Stimulated activated CD8-positive, alpha-beta memory T cell treated with anti-CD3 and anti-CD28 coated beads, Interleukin-4, amount 100 ng/mL, for 4 hours (primary cell): ENCODE measurements at places on chromosomes 11 and 22.

GRCh38 chr11:34789196-34789834 lies 126.9 kb downstream of the APIP start:
- DNase-seq, result no peak

GRCh38 chr11:44761551-44761961 lies 34.8 kb downstream of the TSPAN18 start:
- no peak for DNase-seq

DNA sequence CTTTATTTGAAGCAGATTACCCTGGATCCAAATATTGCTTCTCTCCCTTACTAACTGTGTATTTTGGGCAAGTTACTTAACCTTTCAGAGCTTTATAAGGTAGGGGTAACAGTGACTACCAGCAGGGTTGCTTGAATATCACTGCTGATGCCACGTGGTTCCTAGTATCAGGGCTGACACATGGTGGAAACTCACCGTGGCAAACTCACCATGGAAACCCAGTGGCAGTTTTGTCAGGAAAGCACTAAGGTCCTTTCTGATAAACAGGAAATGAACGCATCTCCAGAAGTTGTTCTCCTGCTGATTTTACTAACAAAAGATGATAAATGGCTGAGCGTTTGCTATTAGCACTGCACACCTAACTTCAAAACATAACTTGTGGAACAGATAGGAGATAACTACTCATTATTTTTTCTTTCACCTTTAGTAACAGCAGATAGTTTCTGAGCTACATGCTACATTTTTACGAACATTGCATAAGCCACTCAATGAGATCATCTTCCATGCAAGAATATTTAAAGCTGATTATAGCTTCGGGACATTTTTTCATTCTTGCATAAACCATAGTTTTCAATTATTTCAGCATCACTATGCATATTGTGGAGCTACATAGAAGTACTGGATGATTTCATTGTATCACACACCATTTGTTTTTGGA lies 59.7 kb upstream of the RAG2 start:
- no peak for DNase-seq

- no peak for DNase-seq
Measured at GRCh38 chr11:77055101-77055561, 11.6 kb upstream of the CAPN5 start.

DNA sequence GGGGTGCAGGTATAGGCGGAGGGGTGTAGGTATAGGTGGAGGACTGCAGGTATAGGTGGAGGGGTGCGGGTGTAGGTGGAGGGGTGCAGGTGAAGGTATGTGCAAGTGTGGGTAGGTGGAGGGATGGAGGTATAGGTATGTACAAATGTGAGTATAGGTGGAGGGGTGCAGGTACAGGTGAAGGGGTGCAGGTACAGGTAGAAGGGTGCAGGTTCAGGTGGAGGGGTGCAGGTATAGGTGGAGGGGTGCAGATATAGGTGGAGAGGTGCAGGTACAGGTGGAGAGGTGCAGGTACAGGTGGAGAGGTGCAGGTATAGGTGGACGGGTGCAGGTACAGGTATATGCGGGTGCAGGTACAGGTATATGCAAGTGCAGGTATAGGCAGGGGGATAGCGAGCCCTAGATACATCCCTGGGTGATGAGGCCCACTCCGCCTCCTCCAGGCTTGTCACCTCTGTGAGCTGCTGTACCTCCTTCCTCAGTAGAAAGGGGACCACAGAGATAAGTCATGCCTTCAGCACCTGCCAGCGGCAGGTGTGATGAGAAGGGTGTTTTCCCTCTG lies 17.2 kb downstream of the LINC01488 start:
- no peak for DNase-seq

DNA sequence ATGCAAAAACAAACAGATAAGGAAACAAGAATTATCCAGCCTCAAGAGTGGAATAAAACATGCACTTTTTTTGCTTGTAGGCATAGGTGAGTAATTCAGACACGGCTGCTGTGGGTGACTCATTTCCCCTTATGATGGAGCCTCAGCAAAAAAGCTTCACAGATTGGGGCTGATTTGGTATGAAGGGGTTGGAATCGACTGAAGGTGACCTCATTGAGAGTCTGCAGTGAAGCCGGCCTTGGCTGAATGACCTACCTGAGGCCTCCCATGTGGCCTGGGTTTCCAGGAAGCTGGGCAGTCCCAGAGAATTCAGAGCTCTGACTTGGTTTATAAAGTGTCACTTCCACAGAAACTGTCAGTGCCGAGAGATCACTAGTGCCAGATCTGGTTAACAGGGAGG lies 34.2 kb upstream of the VPREB1 start:
- DNase-seq, result peak; percentile 8

DNA sequence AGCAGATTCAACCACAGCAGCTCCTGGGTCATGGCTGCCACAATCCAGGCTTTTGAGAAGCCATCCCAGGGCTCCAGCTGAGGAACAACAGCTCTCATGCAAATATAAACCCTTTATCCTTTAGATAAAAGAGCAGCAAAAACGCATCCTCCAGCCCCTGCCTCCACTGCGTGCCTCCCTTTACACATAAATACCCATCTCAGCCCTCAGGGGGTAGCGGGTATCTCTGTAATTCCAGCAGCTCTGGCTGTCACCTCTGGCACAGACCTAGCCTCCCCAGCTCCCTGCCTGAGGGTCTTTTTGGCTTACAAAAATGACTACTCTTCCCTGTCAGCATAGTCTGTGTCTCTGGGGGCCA lies 21.6 kb downstream of the LMO1 start:
- DNase-seq, result no peak

GRCh38 chr11:118838905-118839553 lies 44.7 kb upstream of the CXCR5 start:
- no peak for DNase-seq

- DNase-seq, result no peak
Measured at GRCh38 chr11:2890466-2891294, 5.1 kb upstream of the CDKN1C start.

DNA sequence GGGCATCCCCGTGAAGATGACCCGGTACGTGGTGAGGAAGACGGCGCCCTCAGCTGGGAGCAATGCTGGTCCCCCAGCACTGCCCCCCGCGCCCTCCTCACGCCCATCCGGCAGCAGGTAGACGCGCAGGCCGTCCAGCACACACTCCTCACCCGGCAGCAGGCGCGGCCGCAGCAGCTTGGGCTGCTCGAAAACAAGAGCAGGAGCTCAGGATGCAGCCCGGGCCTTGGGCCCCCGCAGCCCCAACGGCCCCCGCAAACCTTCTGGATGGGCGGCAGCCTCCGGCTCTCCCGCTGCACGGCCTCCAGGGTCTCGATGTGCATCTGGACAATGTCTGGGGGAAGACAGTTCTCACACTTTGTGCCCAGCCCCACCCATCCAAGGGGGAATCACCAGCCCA lies 13.3 kb downstream of the SBF1 start:
- DNase-seq, result no peak

GRCh38 chr11:18790883-18791206 lies 753 bp downstream of the PTPN5 start:
- no peak for DNase-seq

GRCh38 chr11:33064866-33065265 lies 25.5 kb downstream of the TCP11L1 start:
- no peak for DNase-seq

DNA sequence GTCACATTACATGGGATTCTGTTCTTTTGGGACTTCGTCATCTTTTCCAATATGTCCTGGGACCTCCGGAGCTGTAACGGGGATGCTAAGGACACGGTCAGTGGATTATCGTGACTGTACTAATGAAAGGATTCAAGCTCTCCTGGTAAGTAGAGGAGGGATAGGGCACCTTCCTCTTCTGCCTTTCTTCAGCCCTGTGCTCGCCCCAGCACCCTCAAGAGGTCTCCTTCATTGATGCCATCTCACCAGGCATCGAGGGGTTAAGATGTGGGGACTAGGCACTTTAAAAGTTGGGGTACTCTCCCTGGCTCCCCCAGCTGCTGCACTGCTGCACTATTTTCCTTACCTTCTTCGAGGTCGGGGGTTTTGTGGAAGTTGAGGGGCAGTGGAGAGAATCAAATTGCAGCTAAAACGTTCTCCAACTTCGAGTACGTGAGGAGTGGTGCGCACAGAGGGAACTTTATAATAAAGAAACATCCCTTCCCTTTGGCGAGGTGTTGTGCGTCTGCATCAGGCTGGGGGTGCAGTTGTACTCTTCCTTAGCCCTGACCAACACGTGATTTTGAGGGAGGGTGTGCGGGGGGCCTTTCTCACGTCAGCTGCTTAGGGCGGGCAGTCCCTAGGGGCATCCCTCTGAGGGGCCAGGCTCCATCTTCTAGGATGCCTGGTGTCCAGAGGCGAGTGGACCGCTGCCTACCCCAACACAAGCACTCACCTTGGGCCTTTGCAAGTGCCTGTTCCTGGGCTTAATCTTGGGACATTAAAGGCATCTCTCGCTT lies 96.1 kb downstream of the GRAMD1B start:
- no peak for DNase-seq

DNA sequence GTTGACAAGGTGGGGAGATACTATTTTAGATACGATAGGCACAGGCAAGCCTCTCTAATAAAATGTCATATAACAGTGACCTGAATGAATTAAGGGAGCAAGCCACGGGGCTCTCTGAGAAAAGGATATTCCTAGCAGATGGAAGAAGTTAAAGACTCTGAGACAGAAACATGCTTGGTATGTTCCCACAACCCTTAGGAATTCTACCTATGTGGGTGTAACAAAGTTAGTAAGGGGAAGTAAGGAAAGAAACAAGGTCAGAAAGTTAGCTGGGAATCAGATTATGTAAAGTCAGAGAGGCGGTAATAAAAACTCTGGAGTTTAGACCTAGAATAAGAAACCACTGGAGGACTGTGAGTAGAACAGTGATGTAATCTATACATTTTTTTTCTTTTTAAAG lies 59.7 kb upstream of the GDPD4 start:
- DNase-seq, result no peak

DNA sequence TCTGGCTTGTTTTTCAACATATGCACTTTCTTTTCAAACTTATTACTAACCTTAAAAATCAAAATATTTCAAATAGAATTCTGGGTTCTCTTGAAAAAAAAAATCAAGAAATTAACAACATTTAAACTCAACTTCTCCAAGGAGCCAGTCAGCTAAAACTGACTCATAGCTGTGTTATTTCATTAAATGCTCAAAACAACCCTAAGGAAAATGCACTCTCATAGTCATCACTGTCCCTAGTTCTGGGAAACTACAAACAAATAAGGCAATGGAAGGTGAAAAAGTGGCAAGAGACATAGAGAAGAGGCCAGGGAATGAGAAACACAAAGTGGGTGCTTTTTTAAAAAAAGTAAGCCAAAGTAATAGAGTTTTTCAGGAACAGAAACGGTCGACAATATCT lies 4.1 kb upstream of the ARHGAP20 start:
- DNase-seq, result no peak

DNA sequence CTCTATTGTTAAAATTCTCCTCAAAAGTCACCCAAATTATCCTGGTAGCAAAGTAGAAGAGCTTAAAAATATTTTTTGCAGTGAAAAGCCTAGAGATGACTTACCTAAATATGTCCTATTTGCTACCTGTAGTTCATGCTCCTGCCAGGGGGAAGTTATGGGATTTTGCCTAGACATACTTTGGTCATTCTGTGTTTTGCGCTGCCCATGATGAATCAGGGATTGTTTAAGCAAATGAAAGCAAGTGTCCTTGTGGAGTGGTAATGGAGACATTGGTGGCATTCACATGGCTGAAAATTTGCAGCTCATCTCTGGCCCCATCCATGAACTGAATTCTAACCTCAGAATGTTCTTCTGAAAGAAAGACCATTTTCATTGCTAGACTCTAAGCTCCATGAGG lies 14.6 kb upstream of the SESN3 start:
- DNase-seq, result no peak

DNA sequence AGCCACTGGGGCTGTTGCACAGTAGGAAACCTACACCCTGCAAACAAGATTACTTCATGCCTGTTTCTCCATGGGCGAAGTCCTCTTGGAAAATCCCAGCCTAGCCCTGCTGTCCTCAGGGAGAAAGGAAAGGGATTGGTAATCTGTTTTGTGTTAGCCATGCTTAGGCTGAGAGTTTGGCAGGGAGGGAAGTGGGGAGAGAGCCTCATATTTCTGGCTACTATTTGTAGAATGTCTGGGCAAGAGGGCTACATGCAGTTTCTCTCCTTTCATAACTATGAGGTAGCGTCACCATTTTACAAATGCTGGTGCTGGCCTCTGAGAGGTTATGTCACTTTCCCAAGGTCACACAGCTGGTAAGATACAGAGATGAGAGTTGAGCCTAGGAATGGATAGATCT lies 737 bp upstream of the MFRP start:
- no peak for DNase-seq

- no peak for DNase-seq
Measured at GRCh38 chr11:28457481-28458065, 349.4 kb downstream of the METTL15 start.

GRCh38 chr11:9849389-9849788 lies 185.5 kb downstream of the SWAP70 start:
- no peak for DNase-seq

DNA sequence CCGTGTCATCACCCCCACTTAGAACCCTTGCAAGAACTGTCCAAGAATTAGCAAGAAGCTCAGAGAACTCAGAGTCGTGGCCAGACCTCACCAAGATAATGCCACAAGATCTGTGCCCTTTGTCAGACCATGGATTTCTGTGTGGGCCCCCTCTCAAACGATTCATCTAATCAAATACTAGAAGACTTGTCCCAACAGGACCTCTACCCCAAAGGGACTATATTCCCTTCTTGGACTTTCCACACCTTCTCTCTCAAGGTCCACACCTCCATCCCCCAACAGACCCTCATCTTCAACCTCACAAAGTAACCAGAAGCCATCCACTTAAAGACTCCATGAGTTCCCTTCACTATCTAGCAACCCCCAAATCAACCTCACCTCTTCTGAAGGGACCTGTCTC lies 2.8 kb downstream of the POLR3H start:
- no peak for DNase-seq

- DNase-seq, result no peak
Measured at GRCh38 chr11:127624306-127624856, 623.8 kb upstream of the KIRREL3 start.

DNA sequence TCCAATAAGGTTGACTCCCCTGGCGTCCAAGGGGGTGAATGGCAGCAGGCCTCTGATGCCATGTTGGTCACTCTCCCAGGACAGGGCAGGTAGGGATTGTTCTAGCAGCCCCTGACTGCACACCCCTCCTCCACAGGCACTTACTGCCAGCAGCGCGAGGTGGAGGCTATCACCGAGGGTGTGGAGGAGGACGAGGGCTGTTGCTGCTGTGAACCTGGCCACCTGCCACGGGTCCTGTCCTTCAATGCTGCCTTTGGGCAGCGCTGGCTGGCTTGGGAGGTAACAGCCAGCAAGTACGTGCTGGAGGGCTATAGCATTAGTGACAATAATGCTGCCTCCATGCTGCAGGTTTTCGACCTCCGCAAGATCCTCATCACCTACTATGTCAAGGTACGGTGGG lies 7.7 kb upstream of the SIPA1 start:
- DNase-seq, result no peak

GRCh38 chr11:31001427-31001826 lies 368.1 kb downstream of the DCDC1 start:
- no peak for DNase-seq
